ENCODE measurements at places on chromosomes 12 and 14.

GRCh38 chr14:61575551-61576150 is 119.7 kb upstream of the HIF1A start:
- DNase-seq, result no peak

- no peak for DNase-seq
Observed at GRCh38 chr12:64618953-64619590, 8.8 kb downstream of the RASSF3 start.

- no peak for DNase-seq
Observed at GRCh38 chr12:81245907-81246570, 168.2 kb downstream of the ACSS3 start.

DNA sequence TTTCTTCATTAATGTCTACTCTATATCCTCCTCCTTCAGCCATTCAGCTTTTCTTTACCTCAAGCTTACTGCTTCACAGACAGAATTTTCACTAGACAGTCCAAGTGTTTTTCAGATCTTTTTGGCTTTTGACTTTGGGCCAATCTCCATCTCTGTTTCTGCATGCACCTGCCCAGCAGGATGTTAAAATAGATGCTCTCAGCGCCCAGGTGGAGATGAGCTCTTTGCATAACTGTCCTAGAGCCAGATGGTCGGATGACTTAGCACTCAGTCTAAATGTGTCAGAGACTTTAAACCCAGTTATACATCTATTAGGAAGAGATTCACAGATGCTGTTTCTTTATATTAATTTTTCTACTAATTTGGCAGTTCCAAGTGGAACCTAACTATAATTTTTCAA is 80.3 kb upstream of the SSTR1 start:
- no peak for DNase-seq
